ENCODE measurements at places on chromosomes 1 and 21. TPM values are rescaled to one million over a fixed set of nuclear protein-coding genes. Genes with fewer than 3 reads are reported as not detected.

- DNase-seq = no peak
Measured at GRCh38 chr1:110476028-110476765, 25.2 kb downstream of the PROK1 start.

HMCN1 gene
- 56.5 TPM for polyA plus RNA-seq

GRCh38 chr1:73907051-73907450, 290.9 kb downstream of the LRRIQ3 start:
- DNase-seq = no peak

- DNase-seq = no peak
Measured at GRCh38 chr21:23152130-23152529, 2153.9 kb downstream of the NCAM2 start.

CLDN17 gene
- not detected for polyA plus RNA-seq

DNASE2B gene
- polyA plus RNA-seq = 0.11 TPM

DNA sequence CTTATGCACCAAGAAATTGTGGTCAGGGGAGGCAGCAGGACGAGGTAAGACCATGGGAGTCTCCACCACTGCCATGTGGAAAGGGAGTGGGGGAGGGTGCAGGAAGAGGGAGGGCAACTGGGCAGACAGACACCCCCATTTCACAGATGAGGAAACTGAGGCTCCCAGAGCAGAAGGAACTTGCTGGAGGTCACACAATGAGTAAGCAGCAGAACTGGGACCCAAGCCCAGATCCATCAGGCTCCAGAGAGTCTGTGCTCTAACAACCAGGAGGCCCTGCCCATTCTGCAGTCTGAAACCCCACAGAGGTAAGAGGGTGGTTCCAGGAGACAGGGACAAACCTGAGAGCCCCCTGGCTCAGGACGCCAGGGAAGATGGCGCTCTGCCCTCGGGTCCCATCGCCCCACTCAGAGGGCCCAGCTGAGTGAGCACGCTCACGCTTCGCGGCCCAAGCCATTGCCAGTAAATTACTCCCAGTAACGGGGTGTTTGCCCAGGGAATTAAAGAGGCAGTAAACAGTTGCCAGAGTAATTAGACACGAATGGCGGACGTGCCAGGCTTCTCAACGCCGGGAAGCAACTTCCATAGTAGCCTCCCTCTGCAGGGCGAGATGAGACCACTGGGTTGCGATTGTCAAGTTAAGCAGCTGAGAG, 59.2 kb downstream of the MATN1 start:
- DNase-seq = no peak

GRCh38 chr1:220012259-220012658, 34.0 kb downstream of the EPRS1 start:
- DNase-seq = no peak

DAP3 gene
- 115 TPM for polyA plus RNA-seq

DNA sequence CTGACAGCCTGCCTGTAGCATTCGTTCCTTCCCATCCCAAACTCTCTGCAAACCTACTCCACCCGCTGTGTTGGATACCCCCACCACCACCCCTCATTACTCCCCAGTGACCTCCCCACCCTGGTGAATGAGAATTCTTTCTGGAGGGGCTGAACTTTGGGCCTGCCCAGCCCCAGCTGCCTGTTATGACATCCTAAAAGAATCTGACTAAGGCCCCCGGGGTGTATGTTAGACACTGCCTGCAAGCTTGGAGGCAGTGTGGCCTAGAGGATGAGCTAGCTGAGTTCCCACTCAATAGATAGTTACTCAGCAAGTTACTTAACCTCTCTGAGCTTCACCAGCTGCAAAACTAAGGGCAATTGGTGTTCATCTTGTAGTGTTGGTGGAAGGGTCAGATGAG, 110.2 kb upstream of the FGGY start:
- no peak for DNase-seq

PRAMEF17 gene
- not detected for polyA plus RNA-seq
